ENCODE measurements at places on chromosomes 5 and 9.

DNA sequence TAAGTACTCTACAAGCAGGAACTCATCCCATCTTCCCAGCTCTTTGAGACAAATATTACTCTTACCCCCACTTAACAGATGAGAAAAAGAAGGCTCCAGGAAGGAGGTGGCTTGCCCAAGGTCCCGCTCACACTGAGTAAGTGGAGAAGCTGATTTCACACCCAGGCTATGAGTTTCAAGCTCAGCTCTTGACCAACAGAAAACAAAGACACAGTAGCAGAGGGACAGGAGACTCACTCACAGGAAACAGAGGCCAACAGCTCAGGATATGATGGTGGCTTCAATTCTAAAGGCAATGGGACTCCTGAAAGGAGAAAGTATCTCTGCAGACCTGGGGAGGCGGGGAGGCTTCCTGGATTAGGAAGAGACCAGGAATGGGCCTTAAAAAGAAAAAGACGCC, 6.7 kb upstream of the TCF7 start:
- DNase-seq = no peak

GRCh38 chr9:121783521-121784507, 132.4 kb downstream of the DAB2IP start:
- DNase-seq = peak; percentile 86

DNA sequence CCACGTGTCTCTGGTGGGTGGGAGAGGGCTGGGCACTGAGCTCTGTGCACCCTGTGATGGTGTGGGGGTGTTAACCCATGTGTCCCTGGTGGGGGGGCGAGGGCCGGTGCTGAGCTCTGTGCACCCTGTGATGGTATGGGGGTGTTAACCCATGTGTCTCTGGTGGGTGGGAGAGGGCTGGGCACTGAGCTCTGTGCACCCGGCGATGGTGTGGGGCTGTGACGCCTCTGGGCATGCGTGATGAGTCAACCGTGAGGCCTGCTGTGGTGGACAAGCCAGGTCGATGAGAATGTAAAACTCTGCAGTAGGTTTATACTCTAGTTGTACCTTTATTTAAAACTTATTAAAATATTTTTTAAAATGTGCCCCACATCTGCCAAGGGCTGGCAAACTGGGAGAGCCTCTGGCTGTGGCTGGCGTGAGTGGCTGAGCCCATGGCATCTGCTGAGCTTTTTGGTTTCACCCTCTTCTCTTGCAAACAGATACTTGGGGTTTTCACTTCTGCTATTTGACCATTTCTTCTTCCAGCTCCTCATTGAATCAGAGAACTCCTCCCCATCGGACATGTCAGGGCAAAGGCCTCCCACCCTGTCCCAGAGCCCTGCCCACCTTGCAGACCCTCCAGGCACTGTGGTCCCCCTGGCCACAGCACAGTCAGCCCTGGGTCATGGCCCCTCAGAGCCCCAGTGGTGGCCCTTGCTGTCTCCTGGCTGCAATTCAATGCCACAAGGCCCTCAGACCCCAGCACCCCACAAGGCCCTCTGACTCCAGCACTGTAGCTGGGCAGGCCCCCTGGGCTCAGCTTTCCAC, 18.5 kb upstream of the EXOC3 start:
- peak; percentile 29 for DNase-seq

DNA sequence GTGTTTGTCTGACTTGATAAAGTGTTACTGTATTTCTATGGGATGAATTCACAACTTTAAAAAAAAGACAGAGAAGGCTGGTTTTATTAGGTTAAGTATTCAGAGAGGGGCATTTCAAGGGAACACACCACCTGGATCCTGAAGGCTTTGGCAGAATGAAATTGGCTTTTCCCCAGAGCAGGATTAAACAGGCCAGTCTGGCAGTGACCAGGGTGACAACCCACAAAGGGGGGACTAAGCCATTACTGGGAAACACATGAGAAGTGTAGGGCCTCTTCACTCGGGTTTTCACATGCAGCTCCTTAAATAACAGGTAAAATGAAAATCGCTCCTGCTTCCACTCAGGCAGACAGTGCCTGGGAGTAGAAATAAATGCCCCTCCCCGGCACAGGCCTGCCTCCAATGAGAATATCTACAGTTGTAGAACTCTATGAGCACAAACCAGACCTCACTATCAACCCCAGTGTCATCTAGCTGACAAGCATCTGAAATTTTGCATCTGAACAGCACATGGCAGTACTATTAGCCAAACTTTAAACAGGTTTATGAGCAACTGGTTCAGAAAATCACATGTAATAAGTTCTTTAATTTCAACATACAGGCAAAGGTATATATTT, 85.8 kb downstream of the LHFPL2 start:
- DNase-seq = no peak

- peak; percentile 75 for DNase-seq
Observed at GRCh38 chr9:16266648-16267276, 603.7 kb downstream of the BNC2 start.

- DNase-seq = no peak
Observed at GRCh38 chr5:179161901-179162300, 101.7 kb downstream of the ZNF354C start.

GRCh38 chr5:125311743-125312142, 565.3 kb upstream of the ZNF608 start:
- DNase-seq = no peak

GRCh38 chr5:35884191-35884769, 27.6 kb downstream of the IL7R start:
- DNase-seq = no peak

DNA sequence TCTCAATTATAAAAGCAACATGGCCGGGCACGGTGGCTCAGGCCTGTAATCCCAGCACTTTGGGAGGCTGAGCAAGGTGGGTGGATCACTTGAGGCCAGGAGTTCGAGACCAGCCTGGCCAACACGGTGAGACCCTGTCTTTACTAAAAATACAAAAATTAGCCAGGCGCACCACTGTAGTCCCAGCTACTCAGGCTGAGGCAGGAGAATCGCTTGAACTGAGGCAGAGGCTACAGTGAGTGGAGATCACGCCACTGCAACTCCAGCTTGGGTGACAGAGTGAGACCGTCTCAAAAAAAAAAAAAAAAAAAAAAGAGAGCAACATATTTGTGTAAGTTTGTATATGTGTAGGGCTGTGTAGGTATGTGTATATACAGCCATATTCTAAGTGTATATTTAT, 7.5 kb downstream of the RPS6 start:
- DNase-seq = no peak

GRCh38 chr5:92309336-92309991, 926.3 kb upstream of the ARRDC3 start:
- peak; percentile 8 for DNase-seq

- DNase-seq = no peak
Observed at GRCh38 chr5:169474226-169474625, 109.3 kb upstream of the SPDL1 start.

- DNase-seq = no peak
Observed at GRCh38 chr9:23171479-23171878, 654.6 kb downstream of the ELAVL2 start.

GRCh38 chr5:140627972-140628371, 5.0 kb downstream of the CD14 start:
- no peak for DNase-seq

DNA sequence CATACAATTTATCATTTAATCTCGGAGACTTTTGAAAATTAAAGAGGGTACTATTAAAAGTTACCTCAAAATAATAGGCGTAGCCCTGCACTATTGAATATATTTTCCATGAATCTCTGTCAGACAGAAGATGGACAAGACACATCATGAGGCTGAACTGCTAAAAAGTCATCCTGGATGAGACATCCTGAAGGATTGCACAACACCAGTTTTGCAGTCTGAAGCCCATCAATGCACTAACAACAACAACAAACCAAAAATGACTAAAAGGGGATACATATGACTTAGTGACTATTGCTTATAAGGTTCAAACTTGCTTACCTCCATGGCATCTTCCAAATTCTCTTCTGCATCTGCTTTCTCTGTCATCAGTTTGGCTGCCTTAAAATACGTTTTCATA, 15.7 kb downstream of the LMBRD2 start:
- DNase-seq = no peak

- DNase-seq = no peak
Observed at GRCh38 chr5:116543501-116543900, 31.1 kb downstream of the SEMA6A start.

DNA sequence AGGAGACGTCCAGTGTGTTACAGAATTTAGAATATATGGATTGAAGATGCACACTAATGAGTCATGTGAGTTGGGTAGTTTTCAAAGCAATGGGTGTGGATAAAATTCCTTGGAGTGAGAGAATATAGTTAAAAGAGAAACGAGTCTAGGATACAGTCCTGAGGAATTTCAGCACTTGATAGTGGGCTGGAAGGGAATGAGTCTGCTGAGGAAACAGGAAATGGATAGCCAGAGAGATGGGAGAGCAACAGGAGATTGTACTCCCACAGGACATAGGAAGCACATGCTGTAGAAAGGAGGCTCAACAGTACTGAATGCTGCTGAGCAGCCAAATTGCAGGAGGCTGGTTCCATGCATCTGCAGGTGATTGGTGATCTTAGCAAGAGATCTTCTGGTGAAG, 68.1 kb downstream of the FBN2 start:
- no peak for DNase-seq

GRCh38 chr9:77586591-77586990, 61.5 kb downstream of the GNA14 start:
- no peak for DNase-seq

- DNase-seq = peak; percentile 23
Observed at GRCh38 chr5:140674211-140674610, 835 bp upstream of the DND1 start.

Data from H7 (cell line).